ENCODE measurements at places on chromosomes 2 and 18.

DNA sequence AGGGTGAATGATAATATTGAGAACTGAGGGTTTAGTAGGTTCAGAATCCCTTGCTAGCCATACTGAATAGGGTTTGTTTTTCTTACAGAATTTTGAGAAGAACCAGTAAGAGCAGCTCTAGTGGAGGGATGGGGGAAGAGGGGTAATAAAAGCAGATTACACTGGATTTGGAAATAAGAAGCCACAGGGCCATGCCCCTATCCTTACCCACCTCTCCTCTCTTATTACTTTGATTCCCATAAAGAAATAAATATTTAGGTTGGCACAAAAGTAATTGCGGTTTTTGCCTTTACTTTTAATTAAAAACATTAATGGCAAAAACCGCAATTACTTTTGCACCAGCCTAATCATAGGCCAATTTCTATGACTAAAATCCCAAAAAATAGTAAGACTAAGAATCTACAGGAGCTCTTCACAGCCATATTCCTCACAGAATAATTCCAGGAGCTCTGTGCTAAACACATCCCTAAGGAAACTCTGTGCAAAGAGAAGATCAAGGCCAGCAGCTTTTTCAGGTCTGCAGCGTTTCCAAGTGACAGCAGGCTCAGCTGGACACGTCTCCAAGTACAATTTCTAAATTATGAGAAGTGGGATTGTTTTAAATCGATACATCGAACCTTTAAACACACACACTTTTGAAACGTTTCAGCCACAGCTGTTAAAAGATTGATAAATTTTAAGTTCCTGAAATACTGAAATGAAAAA lies 58.4 kb upstream of the RTN4 start:
- no peak for DNase-seq

DNA sequence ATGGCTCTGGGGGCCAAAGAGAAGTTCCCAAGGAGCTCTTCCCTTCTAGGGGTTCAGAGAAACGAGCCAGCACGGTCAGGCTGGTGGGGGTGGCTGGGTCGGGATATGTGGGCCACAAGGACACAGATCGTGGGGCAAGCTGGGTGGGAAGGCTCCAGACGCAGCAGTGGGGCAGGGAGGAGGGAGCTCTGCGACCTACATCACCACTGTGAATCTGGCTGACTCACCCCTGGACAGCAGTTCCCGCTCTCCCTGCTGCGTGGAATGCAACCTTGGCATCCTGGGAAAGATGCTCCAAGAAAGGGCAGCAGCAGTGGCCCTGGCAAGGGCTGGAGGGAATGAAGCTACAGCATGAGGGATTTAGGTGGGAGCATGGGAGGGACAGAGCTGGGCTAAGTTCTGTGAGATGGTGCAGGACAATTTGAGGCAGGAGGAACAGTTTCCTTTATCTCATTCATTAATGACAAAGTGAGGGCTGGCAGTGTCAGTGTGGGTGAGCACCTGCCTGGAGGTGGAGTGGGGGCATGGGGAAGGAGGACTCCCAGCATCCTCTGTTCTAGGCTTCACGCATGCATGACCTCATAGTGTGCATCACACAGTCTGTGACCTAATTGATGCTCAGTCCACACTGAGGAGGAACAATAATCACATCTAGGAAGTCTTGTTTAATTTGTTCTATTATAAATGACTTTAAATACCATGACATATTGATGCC lies 25.0 kb downstream of the CELF4 start:
- DNase-seq: no peak

GRCh38 chr2:71504611-71505010 lies 51.2 kb downstream of the DYSF start:
- no peak for DNase-seq

DNA sequence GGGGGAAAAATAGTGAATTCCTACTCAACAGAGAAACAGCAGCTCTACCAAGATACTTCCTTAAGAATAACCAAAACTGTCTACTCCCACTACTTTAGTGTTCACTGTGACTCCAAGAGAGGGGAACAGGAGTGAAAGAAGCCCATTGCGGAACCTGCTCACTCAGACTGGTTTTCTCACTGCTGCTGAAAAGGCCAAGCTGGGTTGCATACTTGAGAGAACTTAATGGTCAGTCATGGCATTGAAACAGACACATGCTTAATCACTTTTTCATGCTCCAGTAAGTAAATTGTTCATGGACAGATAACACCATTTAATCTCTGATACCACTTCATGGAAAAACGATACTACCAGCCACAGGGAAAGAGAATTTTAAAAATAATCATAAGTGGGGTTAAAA lies 35.7 kb upstream of the SLC8A1 start:
- no peak for DNase-seq

DNA sequence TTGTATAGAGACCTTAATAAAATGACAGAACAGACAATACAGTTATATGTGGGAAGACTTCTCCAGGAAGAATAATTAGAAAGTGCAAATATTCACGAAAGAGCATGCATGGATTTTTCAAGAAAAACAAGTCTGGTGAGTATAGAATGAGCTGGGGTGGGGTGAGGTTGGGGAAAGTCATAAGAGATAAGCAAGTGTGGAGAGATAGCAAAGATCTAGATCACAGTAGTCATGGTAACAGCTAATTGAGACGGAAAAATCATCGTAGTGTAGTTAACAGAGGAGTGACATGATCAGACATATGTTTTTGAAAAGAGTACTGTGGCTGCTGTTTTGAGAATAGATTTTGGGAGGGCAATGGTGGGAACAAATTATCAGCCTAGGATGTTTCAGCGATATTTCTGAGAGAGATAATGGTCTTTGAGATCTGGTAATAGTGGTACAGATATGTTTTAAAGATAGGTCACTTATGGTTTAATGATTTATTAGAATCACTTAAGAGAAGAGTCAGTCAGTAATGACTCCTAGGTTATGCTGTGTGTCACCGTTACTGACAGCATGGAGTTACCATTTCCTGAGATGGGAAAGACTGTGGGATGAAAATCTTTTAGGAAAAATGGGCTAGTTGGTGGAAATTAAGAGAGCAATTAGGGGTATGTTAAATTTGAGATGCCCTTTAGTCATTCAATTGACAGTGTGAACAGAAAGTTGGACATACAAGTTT lies 248.5 kb upstream of the SLC8A1 start:
- no peak for DNase-seq

GRCh38 chr2:223805008-223805407 lies 32.4 kb downstream of the AP1S3 start:
- DNase-seq: no peak

DNA sequence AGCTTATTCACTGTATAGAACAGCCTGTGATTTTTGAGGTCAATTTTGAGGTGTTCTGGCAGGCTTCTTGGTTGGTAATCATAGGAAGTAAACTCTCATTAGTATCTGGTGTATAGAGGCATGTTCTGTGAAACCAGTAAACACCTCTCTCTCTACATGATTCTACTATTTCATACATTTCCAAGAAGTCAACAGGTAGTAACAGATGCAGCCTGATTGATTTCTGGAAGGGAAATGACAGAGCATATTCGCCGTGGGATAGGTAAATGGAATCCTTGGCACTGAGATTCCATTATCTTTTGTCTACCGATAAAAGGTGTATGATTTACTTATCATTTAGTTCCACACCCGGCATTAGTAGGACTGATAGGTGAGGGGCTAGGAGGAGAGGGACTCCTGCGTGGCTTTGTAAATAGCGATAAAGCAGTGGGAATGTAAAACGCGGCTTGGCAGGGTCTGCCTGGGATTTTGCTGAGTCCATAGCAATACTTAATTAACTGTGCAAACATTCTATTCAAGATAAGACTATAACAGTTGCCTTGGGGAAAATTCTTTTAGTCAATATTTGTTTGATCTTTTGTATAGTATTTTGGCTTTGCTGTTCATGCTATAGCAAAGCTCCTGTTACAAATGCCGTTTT lies 32.3 kb downstream of the LYPD6B start:
- DNase-seq: no peak

DNA sequence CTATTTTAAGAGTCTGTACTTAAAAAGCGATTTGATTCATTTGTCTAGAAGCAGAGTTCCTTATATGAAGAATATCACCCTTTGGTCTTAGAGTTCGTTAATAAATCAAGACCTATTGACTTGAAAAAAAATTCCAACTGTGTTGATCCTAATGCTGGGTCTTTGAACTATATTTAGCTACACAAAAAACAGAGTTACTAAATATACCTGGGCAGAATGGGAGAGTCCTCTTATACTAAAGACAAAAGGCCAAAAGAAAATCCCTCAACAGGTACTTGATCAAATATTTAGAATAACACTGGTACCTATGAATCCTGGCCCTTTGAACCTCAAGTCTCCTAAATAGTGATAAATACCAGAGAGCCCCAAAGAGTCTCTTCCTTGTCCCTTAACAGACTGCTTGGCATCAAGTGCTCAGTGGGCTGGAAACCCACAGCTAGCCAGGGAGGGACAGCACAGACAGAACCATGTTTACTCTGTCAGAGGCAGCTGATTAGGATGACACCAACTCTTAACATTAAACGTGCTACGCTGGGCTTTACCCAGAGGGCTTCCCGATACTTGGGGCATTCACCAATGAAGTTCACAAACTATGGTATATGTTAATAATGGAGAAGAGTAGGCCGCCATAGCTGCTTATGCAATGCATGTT lies 95.1 kb downstream of the FIGN start:
- DNase-seq: no peak

- DNase-seq: no peak
These were observed 1.7 kb upstream of the PDCD1 start for GRCh38 chr2:241860184-241861078.

DNA sequence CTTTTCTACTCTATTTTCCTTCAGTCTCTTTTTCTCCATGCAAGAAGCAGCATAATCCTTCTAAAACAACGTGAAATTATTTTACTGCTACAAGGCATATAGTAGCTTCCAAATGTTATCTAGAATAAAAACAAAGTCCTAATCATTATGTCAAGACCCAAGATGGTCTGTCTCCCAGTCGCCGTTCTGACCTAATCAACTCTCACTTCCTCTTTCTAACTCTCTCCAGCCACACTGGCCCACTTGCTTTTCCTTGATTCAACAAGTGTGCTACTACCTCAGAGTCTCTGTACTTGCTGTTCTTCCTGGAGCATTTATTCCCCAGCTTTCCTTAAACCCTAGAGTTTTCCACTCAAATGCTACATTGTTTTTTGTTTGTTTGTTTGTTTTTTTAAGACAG lies 1491.2 kb downstream of the LRP1B start:
- DNase-seq: no peak

Data from activated T-cell treated with anti-CD3 and anti-CD28 coated beads, Interleukin-2, amount 50 U/mL, for 1 hour (primary cell).